ENCODE measurements at places on chromosomes 1 and 21.

GRCh38 chr1:23366598-23366997 is 3.0 kb downstream of the ZNF436 start:
- no peak for DNase-seq

DNA sequence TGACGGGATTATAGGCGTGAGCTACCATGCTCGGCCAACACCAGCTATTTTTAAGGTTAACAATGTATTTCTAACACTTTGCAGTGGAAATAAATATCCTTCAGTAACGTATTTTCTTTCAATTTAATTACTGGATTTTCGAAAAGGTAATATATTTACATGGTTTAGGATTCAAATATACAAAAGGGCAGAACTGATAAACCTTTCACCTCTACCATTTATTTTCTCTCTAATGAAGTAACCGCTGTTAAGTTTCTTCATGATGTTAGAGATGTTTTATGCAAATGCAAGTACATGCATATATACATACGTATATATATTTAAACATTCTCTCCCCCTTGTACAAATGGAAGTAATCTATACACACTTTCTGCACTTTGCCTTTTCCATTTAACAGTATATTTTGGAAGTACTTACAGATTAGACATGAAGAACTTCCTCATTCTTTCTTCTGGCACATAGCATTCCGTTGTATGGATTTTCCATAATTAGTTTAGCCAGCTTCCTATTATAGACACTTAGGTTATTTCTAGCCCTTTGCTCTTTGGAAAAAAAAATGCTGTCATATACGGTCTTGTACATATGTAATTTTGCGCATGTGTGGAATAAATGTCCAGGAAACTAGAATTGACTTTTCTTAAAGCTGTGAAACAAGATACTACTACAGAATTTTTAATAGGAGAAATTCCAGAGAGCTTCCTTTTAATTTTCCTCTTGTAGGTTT is 14.9 kb upstream of the HJV start:
- no peak for DNase-seq

- DNase-seq = no peak
Observed at GRCh38 chr21:34907461-34908418, 141.4 kb downstream of the RUNX1 start.

GRCh38 chr1:24932284-24932683 is 2.2 kb upstream of the RUNX3 start:
- DNase-seq = no peak

DNA sequence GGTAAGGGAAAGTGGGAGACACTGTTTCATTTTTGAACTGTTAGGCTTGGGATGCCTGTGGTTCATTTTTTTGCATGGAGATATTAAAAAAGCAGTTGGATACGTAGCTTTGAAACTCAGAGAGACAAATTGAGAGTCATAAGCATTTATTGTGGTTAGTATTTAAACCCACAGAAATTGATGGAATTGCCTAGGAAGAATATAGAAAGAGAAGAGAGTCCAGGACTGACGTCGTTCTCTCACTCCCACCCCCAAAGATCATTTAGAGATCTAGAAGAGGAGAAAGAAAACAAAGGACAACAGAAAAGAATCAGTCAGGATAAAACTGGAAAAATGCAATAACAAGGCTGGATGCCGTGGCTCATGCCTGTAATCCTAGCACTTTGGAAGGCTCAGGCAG is 73.2 kb upstream of the BMP8A start:
- no peak for DNase-seq

GRCh38 chr21:37001441-37001840 is 5.1 kb upstream of the RIPPLY3 start:
- no peak for DNase-seq

DNA sequence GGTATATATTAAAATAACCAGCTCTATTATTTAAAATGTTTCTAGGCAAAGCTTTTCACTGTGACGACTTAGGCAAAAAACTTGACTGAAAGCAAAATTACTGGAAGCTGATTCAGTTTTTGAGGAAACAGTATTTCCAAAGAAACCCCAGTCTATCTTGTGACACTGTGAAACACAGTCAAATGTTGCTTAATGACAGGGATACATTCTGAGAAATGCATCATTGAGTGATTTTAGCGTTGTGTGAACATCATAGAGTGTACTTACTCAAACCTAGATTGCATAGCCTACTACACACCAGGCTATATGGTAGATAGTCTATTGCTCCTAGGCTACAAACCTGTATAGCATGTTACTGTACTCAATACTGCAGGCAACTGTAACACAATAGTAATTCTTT is 116.9 kb upstream of the KCNK1 start:
- DNase-seq = no peak

GRCh38 chr1:6207075-6207885 is 1.4 kb downstream of the RNF207 start:
- DNase-seq = no peak

DNA sequence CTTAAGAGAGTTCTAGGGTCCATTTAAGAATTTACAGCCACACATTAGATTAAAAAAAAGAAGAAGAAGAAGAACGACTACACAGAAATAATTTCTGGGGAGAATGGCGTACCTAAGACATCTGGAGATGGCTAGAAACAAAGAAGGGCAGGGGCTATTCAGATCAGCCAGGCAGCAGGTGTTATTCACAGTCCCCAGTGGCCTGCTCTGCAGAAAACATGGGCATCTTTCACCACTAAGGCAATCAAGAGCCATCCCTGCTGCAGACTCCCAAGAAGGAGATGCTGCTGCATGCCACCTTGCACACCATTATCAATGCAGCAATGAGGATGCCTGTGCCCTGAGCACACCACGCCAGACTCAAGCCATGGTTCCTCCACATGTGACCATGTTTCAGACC is 7.9 kb upstream of the FCRL2 start:
- no peak for DNase-seq

DNA sequence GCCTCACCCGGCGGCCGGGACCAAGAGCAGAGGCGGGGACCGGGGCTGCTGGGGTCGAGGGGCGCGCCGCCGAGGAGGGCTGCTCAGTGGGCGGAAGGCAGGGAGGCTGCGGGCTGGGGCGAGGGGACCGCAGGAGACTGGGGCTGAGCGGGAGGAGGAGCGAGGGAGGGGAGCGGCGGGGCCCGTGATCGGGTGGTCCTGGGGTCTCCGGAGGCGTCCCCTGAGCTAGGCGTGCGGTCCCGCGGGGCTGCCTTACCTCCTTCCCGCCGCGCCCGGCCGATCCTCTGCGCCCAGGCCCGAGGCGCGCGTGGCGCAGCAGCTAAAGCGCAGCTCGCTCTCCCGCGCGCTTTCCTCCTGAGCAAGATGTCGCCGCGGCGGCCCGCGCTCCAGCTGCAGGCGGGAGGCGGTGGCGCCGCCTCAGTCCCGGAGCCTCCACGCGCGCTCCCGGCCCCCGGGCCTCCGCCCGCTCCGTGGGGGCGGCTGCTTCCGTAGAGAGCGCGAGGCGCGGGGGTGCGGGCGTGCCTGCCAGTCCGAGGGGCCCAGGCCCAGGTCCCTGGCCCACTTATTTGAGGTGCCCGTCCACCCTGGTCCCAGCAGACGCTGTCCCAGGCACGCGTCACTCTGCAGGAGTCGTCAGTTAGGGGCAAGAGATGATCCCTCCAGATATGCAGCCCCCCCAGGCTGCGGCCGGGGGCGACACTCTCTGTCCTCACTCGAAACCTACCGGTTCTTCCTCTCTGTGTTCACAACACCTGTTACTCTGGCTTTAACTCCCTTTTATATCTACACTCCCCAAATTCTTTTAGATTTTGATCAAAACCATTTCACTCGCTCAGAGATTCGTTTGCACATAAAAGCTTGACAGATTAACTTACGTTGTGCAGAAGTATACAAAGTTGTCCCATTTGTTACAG is at the start of gene CCSAP:
Gene CCSAP, minus strand, starts transcription at position 392 of the 914 bp plus-strand sequence. CDS start 582 bp downstream, outside the sequence.
- peak; percentile 65 for DNase-seq

GRCh38 chr1:234400773-234401172 is 27.5 kb downstream of the COA6 start:
- DNase-seq = no peak

DNA sequence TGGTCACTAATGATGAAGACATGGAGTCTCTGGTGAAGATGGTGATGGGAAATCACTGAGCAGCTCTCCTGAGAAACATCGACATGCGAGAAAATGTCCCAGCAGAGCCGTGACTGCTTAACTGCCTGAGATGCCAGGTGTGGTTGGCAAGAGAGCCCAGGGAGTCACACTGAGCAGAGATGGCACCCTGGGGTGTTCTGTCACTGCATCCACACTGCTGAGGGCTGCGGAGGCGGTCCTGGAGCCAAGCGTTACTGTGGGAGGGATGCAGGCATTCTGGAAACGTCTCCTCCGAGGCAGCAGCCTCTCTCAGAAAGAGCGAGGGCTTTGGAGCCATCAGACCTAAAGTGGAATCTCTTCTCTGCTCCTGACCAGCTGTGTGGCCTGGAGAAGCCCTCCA is 57.2 kb downstream of the EPHB2 start:
- no peak for DNase-seq

- DNase-seq = no peak
Observed at GRCh38 chr1:22900451-22900850, 72.2 kb downstream of the LACTBL1 start.

DNA sequence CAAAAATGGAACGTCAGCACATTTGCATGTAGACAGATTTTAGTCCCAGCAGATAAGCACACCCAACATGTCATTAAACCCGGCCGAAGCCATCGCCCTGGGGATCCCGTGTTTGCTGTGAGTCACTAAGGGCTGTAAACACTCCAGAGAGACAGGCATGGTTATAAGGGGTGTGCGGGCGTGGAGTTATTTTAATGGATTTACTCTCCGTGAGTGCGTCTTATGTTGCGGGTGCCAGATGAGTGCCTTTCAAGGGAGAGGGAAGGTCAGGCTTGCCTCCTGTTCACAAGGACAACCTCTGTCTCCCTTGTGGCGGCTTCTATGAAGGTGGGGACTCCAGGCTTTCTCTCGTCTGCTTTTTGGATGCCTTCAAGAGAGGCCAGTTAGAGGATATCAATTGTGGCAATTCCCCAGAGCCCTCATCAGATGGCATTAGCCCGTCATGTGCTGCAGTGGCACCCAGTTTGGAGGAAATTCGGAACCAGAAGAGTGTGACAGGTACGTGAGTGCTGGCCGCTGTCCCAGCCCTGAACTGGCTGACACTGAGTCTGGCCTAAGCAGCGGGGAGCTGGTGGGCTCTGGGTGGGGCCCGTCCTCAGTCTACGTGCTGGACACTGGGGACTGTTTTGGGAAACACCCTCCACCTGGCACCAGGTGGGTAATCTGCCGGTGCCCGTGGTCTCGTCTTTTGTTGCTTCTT is 223.8 kb upstream of the TMEM51 start:
- DNase-seq = no peak

DNA sequence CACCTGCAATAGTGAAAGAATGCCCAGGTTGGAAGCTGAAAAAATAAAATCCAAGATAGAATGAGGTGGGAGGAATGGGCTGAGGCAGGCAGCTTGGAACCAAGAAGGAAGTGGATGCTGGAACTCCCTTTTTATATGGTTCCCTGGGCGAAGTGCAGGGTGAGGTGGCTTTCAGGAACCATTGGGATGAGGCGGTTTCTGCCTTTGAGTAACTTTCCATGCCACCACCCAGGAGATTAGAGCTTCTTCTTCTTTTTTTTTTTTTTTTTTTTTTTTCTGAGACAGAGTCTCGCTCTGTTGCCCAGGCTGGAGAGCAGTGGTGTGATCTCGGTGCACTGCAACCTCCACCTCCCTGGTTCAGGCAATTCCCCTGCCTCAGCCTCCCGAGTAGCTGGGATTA is 17.8 kb upstream of the MRPS6 start:
- DNase-seq = no peak

DNA sequence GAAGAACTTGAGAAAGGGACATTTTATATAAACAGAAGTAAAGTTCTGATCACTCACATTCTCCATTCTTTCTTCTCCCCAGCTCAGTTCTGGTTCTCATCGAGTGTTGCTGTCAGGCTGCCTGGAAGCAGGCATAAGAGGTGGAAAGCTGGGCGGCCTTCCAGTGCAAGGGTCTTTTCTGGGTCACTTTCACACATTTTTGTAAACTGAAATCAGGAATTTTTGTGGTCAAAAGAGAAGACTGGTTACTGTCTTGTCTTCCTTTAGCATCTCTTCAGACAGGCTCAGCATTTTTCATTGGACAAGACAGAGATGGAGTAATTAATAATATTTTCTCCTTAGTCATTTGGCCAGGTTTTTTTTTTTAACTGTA is 93.7 kb downstream of the CTH start:
- no peak for DNase-seq

GRCh38 chr1:240635466-240636256 is 23.7 kb upstream of the GREM2 start:
- no peak for DNase-seq

DNA sequence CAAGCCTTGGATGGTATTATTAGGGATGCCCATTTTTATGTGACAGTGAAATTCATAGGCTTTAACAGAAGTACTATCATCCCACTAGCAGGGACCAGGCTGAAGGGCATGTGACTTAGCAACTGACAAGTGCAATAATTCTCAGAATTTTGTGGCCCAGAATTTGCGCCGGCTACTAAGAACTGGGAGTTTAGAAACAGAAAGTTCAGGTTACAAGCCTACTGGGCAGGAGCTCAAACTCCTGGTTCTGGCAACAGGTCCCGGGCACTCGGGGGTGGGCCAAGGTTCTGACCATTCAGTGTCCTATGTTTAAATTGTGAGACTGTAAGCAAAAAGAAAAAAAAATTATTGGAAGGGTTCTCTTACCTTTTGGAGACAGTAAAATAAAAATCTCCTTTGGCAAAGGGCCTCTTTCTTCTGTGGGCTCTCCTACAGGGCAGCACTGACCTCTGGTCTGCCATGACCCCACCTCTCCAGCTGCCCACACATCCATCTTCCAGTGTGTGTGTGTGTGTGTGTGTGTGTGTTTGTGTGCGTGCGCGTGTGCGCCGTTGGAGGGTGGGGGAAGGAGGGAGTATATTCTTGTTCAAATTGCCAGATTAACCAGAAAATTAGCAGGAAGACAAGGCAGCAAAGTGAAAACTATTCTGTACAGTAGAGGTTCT is 26.1 kb downstream of the IRF2BP2 start:
- DNase-seq = no peak

- no peak for DNase-seq
Observed at GRCh38 chr1:202317941-202318925, 23.5 kb downstream of the UBE2T start.

DNA sequence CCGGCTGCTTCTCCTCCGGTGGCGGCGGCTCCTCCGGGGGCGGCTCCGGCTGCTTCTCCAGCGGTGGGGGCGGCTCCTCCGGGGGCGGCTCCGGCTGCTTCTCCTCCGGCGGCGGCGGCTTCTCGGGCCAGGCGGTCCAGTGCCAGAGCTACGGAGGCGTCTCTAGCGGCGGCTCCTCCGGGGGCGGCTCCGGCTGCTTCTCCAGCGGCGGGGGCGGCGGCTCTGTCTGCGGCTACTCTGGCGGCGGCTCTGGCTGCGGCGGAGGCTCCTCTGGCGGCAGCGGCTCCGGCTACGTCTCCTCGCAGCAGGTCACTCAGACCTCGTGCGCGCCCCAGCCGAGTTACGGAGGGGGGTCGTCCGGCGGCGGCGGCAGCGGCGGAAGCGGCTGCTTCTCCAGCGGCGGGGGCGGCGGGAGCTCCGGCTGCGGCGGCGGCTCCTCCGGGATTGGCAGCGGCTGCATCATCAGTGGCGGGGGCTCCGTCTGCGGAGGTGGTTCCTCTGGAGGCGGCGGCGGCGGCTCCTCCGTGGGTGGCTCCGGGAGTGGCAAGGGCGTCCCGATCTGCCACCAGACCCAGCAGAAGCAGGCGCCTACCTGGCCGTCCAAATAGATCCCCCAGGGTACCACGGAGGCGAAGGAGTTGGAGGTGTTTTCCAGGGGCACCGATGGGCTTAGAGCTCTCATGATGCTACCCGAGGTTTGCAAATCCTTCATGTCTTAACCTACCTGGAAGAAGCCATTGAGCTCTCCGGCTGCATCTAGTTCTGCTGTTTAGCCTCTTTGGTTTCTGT is 2.0 kb downstream of the LORICRIN start:
- no peak for DNase-seq

- DNase-seq = no peak
Observed at GRCh38 chr1:147579532-147579931, 38.2 kb downstream of the BCL9 start.

GRCh38 chr1:231106347-231106746 is 55.5 kb upstream of the TRIM67 start:
- DNase-seq = peak; percentile 65

Measured in cerebellum (tissue), 4 donors.